Fibroblast of the aortic adventitia (primary cell): ENCODE measurements at places on chromosomes 16 and 17.

DNA sequence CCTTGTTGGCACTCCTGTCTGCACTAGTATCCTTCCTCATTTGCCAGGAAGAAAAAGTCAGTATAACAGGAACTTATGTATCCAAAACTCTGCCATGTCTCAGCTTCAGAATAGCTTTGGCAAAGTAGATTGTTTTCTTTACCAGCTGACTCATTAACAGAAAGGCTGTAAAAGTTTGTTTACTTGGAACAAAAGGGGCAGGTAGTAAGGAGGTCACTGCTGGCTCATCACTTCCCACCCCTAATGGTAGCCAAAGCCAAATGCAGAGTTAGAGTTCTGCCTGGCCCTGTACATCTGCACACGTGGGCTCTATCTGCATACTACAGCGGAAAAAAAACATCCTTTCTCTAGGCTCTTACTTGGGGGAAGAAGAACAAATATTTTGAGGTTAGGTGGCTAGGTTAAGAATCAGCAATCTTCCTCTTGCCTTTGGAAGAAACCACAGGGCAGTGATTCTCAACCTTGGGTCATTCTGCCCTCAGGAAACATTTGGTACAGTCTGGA, 90.9 kb upstream of the BCAR1 start:
- DNase-seq: peak; percentile 73

DNA sequence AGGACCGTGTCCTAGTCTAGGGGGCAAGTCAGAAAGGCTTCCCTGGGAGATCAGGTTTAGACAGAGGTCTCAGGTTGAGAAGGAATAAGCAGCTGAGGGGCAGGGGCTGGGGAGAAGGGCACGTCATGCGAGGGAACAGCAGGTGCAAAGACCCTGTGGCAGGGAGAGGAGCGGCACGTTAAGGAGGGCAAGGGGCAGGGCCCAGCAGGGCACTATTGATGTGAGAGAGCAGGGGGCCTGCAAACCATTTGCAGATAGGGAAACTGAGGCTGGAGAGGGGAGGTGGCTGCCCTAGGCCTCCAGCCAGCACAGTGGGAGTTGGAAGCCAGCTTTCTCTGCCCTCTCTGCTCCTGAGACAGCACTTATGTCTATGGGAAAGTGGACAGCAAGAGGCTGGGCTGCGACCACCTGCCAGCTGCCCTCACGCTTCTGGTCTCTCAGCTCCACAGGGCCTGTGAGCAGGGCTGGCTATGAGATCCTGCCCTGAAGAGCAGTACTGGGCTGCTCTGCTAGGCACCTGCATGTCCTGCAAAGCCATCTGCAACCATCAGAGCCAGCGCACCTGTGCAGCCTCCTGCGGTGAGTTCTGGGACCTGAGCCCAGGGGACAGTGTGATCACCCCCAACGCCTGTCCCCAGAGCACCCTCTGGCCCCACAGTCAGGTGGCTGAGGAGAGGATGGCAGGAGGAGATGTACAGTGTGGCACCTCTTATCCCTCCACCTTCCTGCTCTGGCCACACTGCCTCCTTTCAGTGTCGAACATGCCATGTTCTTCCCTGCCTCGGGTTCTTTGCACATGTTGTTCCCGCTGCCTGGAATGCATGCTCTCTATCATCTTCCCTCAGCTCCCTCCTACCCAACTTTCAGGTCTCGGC, 61.5 kb downstream of the USP22 start:
- no peak for DNase-seq

- no peak for DNase-seq
Measured at GRCh38 chr16:83550183-83550569, 257.6 kb upstream of the HSBP1 start.

- no peak for DNase-seq
Measured at GRCh38 chr17:58344047-58344790, 7.8 kb downstream of the SUPT4H1 start.

- no peak for DNase-seq
Measured at GRCh38 chr17:77601054-77601979, 357.2 kb upstream of the TNRC6C start.
